Forelimb muscle (tissue), 1 donor: ENCODE measurements at places on chromosomes 4 and X. TPM values are rescaled to one million over a fixed set of nuclear protein-coding genes. Genes with fewer than 3 reads are reported as not detected.

The ANKRD50 gene
- 61.7 TPM for polyA plus RNA-seq

The SERPINA7 gene
- polyA plus RNA-seq, result not detected

DNA sequence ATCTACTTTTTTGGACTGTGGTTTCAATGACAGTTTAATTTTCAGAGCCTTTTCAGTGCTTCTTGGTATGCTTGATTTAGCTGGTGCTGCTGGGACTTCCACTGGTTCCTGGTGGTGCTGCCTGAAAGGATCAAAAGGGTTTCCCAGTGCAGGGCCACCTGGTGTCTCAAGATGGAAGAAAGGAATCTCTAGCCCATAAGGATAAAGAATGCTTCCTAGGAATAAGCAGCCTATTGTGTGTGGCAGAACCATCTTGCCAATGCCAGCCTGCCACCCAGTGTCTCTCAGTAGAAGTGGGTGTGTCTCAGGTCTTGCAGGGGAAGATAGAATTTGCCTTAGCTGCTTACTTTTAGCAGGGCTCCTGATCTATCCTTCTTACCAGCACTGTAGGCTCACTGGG, 15.0 kb upstream of the RAI2 start:
- no peak for DNase-seq

DNA sequence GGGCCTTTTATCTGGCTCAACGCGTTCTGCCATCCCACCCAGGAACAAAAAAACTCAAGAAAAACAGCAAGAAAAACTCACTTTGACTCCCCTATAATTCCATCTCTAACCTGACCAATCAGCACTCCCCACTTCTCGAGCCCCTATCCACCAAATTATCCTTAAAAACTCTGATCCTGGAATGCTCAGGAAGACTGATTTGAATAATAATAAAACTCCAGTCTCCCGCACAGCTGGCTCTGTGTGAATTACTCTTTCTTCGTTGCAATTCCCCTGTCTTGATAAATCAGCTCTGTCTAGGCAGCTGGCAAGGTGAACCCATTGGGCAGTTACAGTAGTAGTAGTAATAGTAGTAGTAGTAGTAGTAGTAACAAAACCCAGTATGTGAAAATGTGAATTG, 165.7 kb upstream of the CASK start:
- DNase-seq, result no peak
